ENCODE measurements at places on chromosomes 7 and 10.

- DNase-seq, result no peak
These were observed 18.6 kb downstream of the CACNB2 start for GRCh38 chr10:18158773-18159265.

DNA sequence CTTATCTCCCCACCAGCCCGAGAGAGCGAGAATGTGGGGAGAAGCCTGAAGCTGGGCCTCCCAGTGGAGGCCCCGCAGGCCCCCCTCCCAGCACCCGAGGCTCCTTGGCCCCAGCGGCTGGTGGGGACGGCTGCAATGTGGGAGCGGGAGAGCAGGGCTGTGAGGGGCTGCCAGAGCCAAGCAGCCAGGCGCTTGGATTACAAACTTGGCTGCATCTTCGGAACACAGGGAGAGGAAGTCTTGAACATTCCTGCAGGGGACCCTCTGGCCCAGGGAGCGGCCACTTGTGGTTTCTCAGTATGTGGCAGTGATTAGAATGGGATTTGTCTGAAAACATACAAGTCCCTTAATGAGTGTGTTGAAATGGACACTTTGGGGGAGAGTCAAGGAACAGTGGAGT, 23.2 kb downstream of the ELN start:
- no peak for DNase-seq

GRCh38 chr10:51028420-51028819, 45.9 kb upstream of the PRKG1 start:
- DNase-seq, result no peak

DNA sequence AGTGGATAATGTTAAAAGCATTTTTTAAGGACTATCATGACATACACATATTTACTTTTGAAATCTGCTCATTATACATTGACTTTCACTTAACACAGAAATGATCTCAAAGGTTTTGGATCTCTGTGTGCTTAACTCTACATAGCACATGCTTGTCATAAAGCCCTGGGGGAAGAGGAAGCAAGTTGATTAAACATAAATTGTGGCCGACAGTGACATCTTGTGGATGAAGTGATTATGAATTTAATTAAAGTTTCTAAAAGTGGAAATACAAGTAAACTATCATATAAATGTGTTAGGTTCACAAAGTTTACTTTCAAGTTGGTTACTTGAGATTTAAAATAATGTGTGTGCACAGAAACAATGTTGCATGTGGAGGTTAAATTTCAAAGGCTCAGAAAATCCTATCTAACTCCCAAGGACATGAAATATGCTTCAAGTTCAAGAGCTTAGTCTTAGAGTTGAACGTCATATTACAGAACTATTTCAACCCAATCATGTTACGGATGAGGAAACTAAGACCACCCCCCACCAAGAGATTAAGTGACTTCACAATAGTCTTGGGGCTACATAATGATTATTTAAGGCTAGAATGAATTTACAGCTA, 1247.8 kb downstream of the GATA3 start:
- no peak for DNase-seq

DNA sequence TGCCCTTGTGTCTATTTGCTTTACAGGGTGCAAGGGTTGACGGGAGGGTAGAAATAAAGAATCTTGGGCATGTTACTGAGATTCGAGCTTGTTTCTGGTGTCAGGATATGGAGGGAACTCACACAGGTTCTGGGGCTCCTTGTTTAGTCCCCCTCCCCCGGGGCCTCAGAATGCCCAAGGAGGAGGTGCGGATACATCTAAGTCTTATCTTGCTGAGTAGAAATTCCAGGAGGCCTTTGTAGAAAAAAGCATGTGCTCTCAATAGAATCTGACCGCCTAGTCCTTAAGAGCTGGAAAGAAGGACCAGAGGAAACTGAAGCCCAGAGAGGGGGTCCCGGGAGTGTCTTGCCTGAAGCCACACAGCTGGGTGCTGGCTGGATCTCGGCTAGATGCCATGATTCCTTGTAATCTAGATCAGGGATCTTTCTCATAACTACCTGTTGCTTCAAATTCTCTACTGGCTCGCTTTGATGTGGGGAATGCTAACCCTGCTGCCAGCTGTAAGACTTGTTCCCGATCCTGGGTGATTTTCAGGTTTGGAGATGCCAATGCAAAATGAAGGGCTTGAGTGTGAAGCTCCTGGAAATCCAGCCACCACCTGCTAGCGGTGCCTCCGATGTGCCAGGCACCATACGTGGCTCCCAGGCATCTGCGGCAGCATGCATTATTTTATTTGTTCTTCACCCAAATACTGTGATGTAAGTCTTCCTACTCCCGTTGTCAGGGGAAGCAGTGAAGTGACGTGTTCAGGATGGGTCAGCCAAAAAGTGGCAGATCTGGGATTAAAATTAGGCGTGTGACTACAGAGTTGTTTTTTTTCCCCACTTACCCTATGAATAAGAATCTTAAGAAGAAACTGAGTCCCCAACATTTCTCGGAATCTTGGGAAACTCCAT, 226.0 kb downstream of the TCF7L2 start:
- DNase-seq, result no peak

- no peak for DNase-seq
These were observed 19.3 kb upstream of the ING3 start for GRCh38 chr7:120931243-120931642.

GRCh38 chr7:131108212-131108940, 219.3 kb upstream of the MKLN1 start:
- no peak for DNase-seq

DNA sequence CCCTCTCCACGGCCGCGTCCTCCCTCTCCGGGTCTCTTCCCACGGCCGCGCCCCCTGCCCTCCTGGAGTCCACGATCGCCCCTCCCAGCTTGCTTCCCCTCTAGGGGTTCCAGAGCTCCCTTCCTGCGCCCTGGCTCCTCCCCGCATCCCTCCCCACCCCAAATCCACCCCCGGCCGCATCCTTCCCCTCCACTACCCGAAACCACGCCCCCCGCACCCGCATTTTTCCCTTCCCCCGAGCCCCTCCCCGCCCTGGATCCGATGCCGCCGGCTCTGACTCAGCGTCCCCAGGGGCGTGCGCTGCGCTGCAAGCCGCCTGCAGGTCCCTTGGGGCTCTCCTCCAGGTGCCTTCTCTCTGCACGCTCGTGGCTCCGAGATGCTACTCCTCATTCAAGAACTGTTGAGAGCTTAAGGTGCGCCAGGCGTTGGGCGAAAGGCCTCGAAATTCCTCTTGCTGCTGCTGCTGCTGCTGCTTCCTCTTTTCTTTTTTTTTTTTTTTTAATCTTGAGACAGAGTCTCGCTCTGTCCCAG, 372 bp upstream of the TMEM130 start:
- no peak for DNase-seq

DNA sequence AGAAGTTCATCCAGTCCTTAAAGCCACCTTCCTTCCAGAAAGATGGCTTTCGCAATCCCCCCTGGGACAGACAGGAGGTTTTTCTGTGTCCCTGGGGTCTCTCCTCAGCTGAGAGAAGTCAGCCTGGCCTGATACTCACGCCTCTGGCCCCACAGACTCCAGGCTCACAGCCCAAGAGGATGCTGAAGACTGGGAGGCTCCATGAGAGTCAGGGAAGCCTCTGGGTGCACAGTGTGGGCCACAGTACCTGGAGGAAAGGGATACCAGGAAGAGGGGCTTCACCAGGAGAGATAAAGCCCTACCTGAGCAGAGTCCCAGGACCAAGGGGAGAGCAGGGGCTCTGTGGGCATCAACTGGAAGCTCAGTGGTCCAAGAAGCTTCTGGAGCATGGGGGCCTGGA, 324.4 kb downstream of the GRID1 start:
- no peak for DNase-seq

- no peak for DNase-seq
These were observed 13.5 kb upstream of the CHST3 start for GRCh38 chr10:71950683-71951082.

DNA sequence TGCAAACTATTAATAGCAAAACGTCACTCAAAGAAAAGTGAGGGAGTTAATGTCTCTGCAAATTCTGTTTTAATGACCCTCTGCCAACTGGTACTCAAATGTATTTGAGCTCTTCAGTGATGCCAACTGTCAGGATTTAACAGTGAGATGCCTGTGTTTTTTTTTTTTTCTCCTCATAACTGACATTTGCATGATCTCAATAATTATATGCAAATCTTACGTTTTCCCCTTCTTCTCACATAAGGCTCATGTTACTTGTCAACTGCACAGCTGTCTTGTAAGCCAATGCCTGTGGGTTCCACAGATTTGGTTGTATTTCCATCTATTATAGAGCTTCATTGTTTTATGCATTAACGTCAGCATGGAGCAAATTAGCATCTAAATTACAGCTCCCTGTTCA, 38.2 kb downstream of the PPP1R3A start:
- no peak for DNase-seq

DNA sequence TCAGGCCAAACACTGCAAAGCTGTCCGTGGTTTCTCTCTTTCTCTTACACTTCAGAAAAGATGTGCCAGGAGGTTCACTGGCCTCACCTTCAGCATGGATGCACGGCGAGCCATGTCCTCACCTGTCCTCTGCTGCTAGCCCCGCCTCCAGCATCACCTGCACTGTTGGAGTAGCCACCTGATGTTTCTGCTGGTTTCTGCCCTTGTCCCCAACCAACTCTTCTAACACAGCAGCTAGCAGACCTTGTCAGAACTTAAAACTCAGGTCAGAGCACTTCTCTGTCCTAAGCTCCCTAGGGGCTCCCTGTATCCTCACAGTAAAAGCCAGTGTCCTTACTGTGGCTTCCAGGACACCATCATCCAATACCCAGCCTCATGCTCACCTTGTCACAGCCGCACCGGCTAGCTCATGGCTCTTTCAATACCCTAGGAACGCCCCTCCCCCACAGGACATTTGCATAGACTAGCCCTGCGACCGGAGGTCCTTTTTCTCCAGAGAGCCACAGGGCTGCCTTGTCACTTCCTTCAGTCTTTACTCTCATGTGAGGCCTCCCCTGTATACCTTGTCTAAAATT, 15.2 kb downstream of the PALD1 start:
- DNase-seq, result no peak

GRCh38 chr7:111732923-111733322, 170.6 kb upstream of the IMMP2L start:
- DNase-seq, result no peak

DNA sequence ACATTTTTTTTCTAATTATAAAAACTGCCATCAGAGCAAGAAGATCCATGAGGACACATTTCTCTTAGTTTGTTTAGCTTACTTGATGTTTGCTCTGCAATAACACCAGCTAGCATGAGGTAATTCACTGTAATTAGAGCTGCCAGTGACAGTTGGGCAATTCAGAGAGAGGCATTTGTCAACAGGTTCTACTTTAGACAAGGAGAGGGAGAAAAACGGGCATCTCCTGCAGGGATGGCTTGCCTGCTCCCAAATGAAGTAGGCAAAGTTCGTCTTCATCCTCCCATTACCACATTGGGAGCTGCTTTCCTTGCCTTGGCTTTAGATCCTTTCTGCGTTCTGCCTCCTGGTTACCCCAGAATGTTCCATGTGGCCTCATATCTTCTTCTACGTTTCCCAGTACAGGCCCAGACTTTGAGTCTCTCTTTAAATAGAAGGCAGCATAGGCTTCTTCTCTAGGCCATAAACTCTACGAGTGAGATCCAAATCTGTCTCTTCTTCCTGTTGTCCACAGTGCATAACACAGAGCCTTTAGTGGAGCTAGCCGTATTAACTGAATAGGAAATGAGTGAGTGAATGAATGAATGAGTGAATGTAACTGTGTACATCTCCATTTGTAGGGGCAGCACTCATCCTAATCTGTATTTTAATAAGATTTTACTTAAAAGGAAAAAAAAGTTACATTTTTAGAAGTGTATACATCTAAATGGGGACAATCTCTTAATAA, 21.2 kb downstream of the ASB15 start:
- peak; percentile 88 for DNase-seq

GRCh38 chr10:33337326-33337957, 3.0 kb upstream of the NRP1 start:
- DNase-seq, result no peak

- DNase-seq, result no peak
These were observed 10.0 kb upstream of the CPXM2 start for GRCh38 chr10:123901621-123902020.

GRCh38 chr7:37323966-37324365, 124.7 kb downstream of the ELMO1 start:
- no peak for DNase-seq

DNA sequence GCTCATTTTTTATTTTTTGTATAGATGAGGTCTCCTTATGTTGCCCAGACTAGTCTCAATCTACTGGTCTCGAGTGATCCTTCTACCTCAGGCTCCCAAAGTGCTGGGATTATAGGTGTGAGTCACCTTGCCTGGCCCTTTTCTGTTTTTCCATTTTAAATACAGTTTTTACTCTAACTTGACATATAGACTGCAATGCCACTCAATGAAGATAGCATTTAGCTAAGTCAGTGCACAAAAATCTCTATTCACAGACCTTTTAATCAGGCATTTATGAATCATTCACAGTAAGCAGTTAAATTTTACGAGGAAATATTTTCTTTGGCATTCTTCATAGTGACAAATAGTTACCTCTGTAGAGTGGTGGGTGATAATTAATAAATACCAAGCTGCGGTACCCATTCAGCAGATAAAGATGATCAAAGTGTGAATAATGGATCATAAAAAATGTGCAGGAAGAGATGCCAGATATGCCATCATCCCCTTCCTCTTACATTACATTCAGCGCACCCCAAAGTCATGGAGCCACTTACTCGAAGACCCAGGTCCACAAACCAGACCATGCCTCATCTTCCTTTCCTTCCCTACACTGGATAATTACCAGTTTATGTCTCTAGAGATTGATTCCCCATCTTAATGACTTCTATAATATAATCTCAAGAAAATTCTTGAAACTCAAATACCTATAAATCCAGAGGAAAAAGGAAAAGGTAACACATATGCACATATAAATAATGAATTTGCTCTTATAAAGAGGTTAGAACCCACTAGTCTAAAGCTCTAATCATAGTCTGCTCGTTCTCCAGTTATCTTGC, 56.0 kb downstream of the UBE2H start:
- no peak for DNase-seq

GRCh38 chr10:68184546-68184945, 47.4 kb downstream of the ATOH7 start:
- DNase-seq, result no peak

GRCh38 chr10:79435271-79436065, 10.0 kb downstream of the ZCCHC24 start:
- DNase-seq, result no peak

- DNase-seq, result no peak
These were observed 243.2 kb downstream of the HTR7 start for GRCh38 chr10:90614631-90615030.

DNA sequence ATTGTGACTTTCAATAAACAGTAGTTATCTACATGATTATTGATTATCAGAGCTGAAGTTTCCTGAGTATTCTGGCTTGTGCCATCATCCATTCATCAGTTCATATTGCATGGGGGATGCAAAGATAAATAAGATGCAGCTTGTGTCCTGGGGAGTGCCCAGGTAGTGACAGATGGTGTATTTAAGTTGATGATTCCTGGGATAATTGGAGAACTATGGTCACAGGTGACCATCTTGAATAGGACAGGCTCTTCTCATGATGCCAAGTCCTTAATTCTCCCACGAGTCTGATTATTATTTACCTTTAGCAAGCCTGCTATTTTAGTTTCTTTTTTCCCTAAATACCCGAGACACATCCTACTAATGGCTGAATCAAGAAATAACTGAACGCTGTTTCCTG, 64.9 kb downstream of the PLPP4 start:
- DNase-seq, result no peak

Measured in NCI-H2029 treated with DMSO at 0.1 percent for 48 hours (cell line).